CMK (cell line): ENCODE measurements at places on chromosomes 1 and 21.

DNA sequence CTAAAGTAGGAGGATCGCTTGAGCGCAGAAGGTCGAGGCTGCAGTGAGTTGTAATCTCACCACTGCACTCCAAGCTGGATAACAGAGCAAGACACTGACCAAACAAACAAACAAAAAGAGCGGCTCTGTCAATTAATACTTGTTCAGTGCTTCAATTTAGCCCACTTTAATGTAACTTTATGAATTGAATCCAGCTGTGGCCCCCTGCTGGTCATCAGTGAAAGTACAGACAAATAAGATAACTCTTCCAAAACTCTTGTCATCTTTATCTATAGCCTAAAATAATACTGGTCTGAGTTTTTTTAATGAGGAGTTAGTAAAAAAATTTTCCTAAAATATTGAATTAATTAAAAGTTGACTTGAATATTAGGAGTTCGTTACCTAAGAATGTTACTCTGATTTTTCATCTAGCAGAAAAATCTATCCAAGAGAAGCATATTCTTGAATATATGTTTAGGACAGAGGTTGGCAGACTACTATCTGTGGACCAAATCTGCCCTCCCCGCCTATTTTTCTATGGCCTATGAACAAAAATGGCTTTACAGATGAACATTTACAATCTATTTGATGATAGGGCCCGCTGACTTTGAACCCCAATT, 26.1 kb downstream of the ATP5PF start:
- peak; percentile 45 for DNase-seq

DNA sequence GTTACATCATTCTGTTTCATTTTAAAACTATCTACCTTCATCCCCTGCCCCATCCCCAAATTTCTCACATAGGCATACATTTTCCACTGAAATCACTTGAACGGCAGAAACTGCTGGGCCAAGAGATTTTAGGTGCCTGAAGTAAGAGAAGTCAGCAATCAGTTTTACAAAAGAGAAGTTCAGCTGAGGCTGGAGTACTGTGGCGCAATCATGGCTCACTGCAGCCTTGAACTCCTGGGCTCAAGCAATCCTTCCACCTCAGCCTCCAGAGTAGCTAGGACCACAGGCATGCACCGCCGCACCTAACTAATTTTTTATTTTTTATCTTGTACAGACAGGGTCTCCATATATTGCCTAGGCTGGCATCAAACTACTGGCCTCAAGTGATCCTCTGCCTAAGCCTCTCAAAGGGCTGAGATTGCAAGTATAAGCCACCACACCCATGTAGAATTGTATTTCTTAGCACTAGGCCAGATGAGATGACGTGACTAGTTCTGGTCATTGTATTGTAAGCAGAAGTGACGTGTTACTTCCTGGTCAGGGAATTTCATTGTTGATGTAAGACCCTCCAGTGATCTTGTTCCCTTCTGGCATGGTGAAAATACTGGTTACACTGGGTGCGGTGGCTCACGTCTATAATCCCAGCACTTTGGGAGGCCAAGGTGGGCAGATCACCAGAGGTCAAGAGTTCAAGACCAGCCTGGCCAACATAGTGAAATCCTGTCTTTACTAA, 7.1 kb downstream of the BECN2 start:
- DNase-seq: no peak

DNA sequence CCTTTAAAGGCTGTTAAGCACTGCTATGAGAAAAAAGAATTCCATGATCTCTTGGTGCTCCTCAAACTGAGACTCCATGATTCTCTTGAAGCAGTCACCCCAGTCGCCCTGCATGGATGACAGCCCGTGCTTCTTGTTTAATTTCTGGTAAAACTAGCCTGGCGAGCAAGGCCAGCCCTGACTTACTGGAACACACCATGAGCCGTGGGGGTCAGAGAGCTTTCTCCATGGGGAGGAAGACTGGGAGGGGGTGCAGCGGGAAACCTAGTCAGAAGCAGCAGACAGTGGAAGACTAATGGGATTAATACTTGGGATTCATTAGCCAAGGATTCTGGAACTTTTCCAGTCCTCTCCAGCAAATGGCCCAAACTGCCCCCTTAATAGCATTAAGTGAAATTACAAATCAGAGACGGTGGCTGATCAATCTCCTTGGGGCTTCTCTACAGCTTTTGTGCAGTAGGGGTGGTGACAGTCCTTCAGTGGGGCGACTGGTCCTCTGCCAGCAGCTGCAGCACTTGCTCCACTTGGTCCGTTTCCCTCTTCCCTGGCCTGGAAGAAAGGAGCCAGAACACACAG, 57.2 kb upstream of the LRRN2 start:
- DNase-seq: no peak

DNA sequence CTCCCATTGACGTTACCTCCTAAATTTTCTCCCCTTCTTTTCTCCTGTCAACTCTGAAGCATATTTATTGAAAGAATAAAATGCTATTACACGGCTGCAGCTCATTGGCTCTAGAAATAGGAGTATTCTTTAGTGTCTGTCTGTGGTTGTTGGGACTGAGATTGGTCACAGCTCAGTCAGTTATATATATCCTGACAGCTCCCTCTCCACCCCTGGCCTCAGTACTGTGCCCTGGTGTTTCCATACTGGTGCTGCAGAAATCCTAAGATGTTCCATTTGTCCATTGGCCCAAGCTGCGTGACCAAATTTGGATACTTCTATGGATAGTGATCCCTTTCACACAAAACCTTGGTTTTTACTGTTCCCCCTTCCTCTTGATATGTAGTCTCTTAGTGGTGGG, 67.3 kb downstream of the RALGPS2 start:
- no peak for DNase-seq

GRCh38 chr1:151867765-151868411, 14.4 kb upstream of the THEM5 start:
- DNase-seq: no peak

DNA sequence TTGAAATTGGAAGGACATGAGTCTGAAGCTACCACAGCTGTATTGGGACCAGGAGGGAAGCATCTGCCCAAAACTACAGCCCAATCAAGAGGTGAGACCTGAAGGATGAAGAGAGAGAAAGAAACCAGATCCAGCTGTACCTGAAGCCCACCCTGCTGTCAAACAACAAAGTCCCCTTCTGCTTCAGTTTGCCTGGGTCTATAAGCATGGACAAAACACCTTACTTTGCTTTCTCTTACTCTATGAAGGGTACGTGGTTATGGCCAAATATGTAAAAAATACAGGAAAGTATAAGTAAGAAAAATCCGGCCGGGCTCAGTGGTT, 26.4 kb downstream of the TOMM20 start:
- no peak for DNase-seq

DNA sequence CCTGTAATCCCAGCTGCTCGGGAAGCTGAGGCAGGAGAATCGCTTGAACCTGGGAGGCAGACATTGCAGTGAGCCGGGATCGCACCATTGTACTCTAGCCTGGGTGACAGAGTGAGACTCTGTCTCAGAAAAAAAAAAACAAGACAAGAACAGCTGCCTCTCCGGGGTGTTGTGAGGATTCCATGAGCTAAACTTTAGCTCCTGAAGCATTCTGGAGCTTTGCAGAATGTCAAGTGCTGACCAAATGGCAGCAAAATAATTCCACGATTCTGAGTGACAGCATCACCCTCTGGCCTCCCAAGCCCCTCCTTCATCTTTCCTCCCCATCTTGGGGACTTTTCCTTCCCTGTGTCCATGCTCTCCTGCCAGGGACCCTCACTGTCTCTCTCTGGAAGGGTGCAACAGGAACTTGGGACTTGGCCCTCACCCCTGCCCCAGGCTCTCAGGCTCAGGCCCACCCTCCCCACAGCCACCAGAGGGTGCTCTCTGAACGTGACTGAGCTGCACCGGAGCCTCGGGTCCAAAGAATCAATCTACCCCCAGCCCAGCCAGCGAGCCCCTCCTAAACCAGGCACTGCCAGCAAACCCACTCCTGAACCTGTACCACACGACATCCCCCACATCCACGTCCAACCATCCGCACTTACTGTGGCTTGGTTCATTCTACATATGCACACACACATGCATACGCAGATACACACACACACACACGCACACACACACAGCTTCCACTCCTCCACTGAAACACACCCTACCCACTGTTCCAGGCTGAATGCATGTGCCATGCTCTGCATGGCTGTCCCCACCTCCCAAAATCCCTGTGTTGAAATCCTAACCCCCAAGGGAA, 45.7 kb downstream of the ACOT7 start:
- DNase-seq: peak; percentile 52

DNA sequence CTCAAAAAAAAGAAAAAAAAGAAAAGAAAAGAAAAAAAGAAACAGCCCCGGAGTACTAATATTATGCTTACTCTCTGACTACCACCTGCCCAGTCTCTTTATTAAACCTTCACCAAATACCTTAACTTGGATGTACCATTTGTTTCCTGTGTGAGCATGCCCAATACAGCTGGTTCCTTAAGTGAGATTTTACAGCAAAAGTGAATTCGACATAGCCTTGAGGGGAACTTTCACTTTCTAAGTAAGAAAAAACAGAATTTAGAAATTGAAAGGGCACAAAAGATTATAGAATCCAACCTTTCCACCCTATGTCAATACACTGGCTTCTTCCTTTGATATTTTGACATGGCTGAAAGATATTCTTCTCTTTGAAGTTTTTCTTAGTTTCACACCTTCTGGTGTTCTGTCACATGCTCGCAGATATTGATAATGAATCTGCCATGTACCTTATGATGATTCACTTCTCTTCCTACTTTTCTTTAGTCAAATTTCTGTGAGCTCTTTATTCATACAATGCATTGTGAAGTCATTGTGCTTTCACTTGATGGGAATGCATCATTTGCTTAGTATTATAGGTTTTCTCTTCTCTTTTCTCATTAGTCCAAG, 5.2 kb upstream of the GIPC2 start:
- no peak for DNase-seq

DNA sequence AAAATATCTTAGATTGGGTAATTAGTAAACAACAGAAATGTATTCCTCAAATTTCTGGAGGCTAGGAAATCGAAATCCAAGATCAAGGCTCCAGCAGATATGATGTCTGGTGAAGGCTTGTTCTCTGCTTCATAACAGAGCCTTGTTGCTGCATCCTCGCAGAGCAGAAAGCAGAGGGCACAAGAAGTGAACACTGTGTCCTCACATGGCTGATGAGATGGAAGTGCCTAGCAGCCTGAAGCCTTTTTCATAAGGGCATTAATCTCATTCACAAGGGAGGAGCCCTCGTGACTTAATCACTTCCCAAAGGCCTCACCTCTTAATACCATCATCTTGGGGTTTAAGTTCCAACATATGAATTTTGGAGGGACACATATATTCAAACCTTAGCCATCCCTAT, 77.2 kb upstream of the FOXD3 start:
- no peak for DNase-seq

DNA sequence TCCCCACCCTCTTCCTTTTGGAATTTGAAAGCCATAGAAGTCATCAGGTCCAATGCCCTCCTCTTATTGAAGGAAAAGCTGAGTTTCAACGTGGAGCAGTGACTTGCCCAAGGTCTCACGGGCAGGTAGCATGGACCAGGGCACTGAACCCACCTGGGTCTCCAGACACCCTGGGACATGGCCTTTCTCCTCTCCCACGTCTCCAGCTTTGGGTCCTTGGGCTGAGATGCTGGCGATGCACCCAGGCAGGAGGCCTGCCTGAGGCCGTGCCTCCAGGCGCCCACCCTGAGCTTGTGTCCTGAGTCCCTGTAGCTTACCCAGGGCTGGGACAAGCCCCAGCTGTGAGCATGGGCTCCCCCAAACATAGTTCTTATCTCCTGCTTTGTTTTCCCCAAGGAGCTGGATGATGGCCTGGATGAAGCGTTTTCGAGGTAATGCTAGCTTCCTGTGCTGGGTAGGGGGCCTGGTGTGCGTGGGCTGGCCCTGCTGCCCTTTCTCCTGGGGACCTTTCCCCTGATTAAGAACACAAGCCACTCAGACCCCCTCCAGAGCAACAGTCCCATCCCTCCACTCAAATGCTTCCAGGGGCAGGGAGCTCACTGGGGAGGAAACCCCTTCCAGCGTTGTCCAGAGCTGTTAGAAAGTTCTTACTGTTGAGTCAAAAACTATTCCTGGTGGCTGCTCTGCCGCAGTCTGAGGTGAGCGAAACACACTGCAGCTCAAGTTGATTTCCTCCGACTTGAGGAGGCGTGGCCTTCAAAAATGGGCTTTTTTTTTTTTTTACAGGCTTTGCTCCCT, 21.6 kb downstream of the LDLRAP1 start:
- no peak for DNase-seq

DNA sequence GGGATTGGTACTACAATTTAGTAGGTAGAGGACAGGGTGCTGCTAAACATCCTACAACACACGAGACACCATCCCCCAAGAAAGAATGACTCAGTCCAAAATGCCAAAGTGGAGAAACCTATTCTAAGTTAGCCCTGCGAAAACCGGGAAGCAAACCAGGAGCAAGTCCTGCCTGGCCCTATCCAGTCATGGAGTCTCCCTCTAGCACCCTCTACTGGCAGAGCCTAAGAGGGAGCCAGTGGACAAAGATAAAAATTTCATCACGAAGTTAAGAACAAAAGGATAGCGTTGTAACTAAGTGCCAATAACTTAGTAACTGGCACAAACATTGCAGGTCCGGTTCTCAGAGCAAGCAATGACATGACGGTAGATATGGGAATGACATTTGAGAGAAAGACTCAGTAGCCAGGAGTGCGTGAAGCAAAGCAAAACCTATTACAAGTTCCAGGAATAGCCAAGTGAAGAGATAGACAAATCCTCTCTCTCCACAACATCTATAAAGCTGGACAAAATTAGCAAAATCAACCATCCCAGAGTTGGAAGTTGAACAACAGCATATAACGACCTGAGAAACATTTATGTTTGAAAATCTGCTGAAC, 383.5 kb downstream of the OMA1 start:
- no peak for DNase-seq

GRCh38 chr1:22747021-22747734, 36.5 kb downstream of the EPHB2 start:
- DNase-seq: no peak

GRCh38 chr1:19289244-19289643, 674 bp upstream of the AKR7A3 start:
- no peak for DNase-seq

GRCh38 chr1:200980452-200980772, 43.1 kb downstream of the KIF21B start:
- no peak for DNase-seq

- no peak for DNase-seq
Measured at GRCh38 chr1:167510881-167511280, 7.4 kb downstream of the CD247 start.

GRCh38 chr1:3518256-3518655, 63.8 kb downstream of the ARHGEF16 start:
- no peak for DNase-seq

- DNase-seq: no peak
Measured at GRCh38 chr1:84853741-84854721, 39.0 kb downstream of the LPAR3 start.

GRCh38 chr1:37485902-37486679, 11.7 kb downstream of the ZC3H12A start:
- DNase-seq: no peak

GRCh38 chr1:173248247-173248940, 41.3 kb upstream of the TNFSF4 start:
- DNase-seq: no peak

DNA sequence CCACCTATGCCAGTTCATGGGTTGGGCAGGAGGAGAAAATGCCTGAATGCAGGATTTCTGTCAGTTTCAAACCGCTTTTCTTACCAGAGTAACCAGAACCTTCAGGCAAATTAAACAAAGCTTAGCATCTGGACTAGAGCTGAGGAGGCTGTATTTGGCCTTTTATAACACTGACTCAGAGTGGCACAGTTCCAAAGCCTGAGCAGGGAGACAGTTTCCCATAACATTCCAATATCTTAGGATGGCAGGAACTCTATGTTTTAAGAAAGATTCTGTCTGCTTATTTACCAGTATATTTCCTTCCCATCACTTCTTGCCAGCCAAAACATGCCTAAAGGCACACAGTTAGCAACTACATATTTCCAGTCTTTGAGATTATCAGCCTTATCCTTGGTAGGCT, 46.8 kb downstream of the UBR4 start:
- no peak for DNase-seq
